ENCODE measurements at places on chromosomes 2 and 18.

GRCh38 chr2:236161082-236161462 is 7.1 kb downstream of the GBX2 start:
- no peak for DNase-seq

- no peak for DNase-seq
Measured at GRCh38 chr2:209663656-209664055, 108.0 kb upstream of the UNC80 start.

DNA sequence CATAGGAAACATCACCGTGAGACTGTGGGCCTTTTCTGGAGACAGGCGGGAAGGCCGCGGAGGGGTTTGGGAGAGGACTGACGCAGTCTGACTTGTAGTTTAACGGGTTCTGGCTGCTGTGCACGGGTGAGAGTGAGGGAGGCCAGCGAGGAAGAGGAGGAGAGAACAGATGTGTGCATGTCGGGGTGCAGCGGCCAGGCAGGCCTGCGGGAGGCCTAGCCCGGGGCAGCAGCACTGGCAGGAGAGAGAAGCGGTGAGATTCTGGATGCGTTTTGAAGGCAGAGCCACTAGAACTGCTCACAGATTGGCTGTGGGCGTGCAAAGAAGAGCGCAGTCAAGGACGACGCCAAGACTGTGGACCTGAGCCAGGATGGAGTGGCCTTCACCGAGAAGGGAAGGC is 53.9 kb downstream of the PTGR3 start:
- DNase-seq = no peak

DNA sequence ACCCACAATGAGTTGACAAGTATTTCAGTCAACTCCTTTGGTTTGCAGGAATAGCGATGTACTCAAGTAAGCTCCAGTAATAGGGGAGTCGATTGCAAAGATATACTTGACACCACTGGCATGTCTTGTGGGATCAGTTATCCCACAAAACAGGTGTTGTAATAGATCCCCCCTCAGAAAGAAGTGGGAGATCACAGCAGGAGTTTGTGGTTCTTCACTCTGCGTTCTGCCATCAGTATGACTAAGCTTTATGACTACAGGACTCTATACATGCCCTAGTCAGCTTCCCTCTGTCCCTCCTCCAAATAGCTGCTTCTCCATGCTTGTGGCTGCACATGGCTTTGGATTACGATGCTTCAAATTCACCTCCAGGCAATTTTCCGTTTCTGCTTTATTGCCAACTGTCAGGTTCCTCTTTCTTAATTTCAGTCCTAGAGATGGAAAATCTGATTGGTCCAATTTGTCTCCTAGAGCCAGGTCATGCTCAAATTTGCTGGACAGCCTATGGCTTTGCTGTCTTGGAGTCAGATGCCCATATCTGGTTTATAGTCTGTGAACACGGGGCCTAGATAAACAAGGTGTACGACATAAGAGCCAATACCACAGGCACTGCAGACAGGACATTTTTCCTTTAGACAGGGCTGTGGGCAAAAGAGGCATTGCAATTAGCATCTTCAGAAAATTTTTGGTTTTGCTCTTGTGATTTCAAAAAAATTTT is 221.7 kb downstream of the PAX3 start:
- peak; percentile 1 for DNase-seq

GRCh38 chr2:85992611-85993010 is 103.8 kb upstream of the ST3GAL5 start:
- DNase-seq = no peak

GRCh38 chr2:14923820-14924580 is 291.5 kb downstream of the LRATD1 start:
- no peak for DNase-seq

GRCh38 chr2:85577386-85578242 is at the start of gene VAMP8:
VAMP8 (plus strand) TSS chr2:85577586; CDS start chr2:85577647, 61 bp downstream.
- DNase-seq = peak; percentile 58

GRCh38 chr2:106867196-106867953 is 18.6 kb downstream of the ST6GAL2 start:
- DNase-seq = no peak

GRCh38 chr2:166188084-166188483 is 60.3 kb upstream of the SCN1A start:
- peak; percentile 9 for DNase-seq

DNA sequence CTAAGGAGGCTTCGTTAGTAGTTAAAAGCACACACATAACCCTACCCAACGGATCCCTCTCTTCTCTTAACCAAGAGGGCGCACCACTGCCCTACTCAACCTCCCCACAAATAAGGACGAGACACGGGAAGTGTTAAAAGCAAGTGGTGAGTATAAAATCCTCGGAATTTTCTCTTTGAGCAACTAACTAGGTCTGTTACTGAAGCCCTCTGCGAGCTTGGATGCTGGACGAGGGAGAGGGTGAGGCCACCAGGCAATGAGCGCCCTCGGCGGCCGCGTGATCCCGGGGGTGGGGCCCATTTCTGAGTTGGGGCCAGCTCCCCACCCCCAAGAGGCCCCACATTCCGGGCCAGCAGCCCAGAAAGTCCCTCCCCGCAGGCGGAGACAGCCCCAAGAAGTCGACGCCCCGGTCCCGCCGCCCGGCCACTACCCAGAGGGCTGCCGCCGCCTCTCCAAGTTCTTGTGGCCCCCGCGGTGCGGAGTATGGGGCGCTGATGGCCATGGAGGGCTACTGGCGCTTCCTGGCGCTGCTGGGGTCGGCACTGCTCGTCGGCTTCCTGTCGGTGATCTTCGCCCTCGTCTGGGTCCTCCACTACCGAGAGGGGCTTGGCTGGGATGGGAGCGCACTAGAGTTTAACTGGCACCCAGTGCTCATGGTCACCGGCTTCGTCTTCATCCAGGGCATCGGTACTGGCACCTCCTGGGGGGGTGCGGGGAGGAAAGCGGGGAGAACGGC is at the start of gene CYBRD1:
TSS of gene CYBRD1 (plus strand) at position 423 of the 736 bp plus-strand sequence. CDS start at position 495, 72 bp downstream.
- DNase-seq = peak; percentile 27

- no peak for DNase-seq
Measured at GRCh38 chr2:164551519-164551918, 69.8 kb downstream of the GRB14 start.

DNA sequence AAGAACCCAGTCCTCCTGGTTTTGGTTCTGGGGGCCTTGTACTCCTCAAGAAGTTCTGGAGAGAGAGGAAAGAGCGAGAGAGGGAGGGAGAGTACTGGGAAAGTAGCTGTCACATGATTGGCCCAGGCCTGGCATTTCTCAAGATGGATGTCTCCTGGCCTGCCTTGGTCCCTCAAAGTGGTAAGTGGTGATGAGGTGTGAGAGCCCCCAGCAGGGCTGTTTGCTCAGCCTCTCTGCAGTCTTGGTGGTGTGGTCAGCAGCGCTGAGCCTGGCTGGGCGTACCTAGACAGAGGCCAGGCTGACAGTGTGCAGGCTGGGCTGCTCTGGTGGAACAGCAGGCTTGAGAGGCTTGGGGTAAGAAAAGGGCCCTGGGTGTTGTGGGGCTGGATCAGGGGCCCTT is 2.5 kb downstream of the SPEG start:
- no peak for DNase-seq

GRCh38 chr18:44246001-44246400 is 434.7 kb upstream of the SETBP1 start:
- DNase-seq = no peak

- no peak for DNase-seq
Measured at GRCh38 chr2:68807821-68808266, 63.4 kb downstream of the BMP10 start.

GRCh38 chr18:48698707-48699106 is 159.9 kb downstream of the CTIF start:
- DNase-seq = no peak

DNA sequence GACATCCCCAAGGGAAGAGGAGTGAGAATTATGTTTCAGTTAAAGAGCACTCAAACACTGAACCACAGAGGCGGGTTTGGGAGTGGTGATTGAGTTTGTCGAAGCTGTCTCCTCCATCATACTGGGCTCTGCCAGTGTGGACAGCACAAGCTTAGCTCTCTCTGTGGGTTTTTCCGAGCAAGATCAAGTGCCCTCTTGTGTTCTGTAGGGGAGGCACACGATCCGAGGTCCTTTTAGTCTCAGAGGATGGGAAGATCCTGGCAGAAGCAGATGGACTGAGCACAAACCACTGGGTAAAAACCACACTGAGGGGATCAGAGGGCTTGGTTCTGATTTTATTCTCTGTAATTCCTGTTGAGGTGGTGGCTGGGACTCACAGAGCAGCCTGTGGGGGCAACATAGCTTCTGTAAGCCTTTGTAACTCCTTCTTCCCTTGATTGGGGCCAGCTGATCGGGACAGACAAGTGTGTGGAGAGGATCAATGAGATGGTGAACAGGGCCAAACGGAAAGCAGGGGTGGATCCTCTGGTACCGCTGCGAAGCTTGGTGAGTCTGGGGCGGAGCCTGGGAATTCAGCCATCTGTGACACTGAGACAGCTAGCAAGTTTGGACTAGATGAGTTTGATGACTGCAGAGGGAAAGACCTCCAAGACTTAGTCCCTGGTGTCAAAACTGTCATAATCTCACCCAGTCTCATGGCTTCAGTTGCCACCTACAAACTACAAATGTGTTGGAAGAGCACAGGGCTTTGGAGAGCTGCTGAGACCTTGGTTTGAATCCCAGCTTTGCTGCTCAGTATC is 2.0 kb downstream of the NAGK start:
- DNase-seq = no peak

DNA sequence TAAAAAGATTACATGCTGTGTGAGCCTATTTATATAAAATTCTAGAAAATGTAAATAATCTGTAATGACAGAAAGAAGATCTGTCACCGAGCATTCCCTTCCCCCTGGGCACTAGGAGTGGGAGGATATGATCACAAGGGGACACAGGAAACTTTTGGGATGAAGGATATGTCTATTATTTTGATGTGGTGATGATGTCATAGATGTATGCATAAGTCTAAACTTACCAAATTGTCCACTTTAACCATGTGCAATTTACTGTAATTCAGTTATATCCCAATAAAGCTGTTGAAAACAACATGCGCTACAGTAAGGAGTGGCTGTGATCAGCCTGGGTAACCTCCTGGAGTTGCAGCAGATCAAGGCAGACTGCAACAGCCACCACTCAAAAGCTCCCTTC is 148.9 kb downstream of the ZBTB7C start:
- DNase-seq = no peak

GRCh38 chr2:232329716-232330067 is 48.9 kb upstream of the ALPP start:
- no peak for DNase-seq

- DNase-seq = no peak
Measured at GRCh38 chr2:226847511-226847910, 11.7 kb downstream of the RHBDD1 start.

DNA sequence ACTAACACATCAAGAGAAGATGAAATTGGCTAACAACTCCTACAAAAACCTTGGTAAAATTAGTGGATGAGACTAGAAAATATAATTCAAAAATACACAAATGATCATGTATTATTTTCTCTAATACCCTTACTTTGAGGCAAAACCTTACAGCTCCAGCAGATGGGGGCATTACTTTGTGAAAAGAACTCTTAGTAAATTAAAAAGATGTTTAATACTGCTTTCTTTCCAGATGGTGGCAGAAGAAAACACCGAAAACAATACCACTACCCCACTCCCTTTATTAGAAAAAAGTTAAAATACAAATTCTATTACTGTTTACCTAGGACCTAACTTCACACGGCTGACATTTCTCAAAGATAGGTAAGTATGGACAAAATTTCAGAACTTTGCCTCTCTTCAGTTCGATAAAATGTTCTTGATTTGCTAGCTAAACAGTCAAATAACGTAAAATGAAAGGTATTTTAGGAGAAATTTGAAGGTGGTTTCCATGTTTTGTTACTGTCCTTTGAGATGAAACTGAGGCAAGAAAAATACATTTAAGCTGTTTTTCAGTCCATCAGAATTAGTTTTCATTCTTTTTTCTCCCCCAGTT is 30.6 kb downstream of the ORC4 start:
- peak; percentile 37 for DNase-seq

DNA sequence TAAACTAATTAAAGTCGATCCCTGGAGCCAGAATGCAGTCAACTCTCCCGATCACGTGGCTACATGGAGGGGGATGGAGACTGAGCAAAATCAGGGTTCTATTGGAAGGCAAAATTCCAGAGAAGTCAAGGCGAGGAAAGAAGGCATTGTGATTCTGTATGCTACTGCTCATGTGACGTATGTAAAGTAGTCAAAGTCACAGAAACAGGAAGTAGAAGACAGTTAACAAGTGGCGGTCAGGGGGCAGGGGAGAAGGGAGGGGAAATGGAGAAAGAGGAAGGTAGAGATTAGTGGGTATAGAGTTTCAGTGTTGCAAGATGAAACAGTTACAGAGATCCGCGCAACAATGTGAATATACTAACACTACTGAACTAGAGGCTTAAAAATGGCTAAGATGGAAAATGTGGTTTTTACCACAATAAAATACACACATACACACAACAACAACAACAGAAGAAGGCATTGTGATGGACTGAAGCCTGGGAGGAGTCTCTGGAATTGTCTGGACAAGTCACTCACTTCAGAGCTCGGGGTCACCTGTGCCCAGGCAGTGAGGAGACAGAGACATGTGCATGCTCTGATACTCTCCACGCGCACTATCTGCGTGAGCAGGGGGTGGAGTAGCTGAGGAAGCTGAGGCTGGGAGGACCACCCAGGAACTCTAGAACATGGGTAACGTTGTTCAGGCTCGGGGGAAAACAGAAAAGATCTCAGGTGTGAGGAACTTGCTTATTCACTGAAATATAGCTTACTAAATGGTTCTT is 89.9 kb upstream of the CDCA7 start:
- no peak for DNase-seq

- DNase-seq = peak; percentile 87
Measured at GRCh38 chr18:58493516-58494253, 135.2 kb downstream of the ALPK2 start.

DNA sequence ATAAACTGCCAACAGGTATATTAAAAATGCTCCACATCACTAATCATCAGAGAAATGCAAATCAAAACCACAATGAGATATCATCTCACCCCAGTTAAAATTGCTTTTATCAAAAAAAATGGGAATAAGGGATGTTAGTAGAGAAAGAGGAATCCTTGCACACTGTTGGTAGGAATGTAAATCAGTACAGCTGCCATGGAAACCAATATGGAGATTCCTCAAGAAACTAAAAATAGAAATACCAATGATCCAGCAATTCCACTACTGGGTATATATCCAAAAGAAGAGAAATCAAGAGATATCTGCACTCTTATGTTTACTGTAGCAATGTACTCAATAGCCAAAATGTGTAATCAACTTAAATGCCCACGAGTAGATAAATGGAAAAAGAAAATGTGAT is 40.6 kb downstream of the ZRANB3 start:
- DNase-seq = no peak

DNA sequence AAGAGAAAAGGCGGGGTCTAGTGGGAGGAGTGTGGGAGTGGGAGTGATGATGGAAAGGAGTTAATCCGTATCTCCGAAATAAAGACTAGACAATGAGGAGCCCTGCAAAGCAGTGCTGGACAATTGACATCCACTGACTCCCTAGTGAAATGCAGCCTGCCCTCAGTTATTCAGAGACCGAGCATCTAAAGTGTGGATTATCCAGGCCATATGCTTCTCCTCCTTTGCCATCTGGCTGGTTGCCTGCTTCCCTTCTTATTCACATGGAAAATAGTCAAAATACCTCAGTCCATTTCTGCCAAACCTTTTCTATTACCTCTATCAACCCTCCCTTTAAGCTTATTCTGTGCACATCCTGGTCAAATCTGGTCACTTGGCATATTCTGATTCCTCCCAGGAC is 288.8 kb upstream of the SIX3 start:
- DNase-seq = peak; percentile 67

GRCh38 chr18:55517055-55517454 is 70.9 kb downstream of the TCF4 start:
- DNase-seq = no peak

Measured in NCI-H69 (cell line).